ENCODE measurements at places on chromosomes 3 and 15. TPM values are rescaled to one million over a fixed set of nuclear protein-coding genes. Genes with fewer than 3 reads are reported as not detected.
A peak's percentile ranks its signal among the peaks of the same experiment; 100 is the strongest.

GRCh38 chr3:120418866-120419490 lies 31.8 kb downstream of the FSTL1 start:
- H3K4me3 ChIP-seq = no peak overlapping the region
- H3K27ac ChIP-seq = no peak overlapping the region
- H3K4me1 ChIP-seq = no peaks in the 10 kb centered on the region
- H3K27me3 ChIP-seq = no peaks in the 10 kb centered on the region
- no peaks in the 10 kb centered on the region for H3K36me3 ChIP-seq

GRCh38 chr3:188208516-188208981 lies 54.6 kb downstream of the LPP start:
- no peak overlapping the region for H3K27ac ChIP-seq
- H3K4me3 ChIP-seq = no peak overlapping the region
- peaks cover 1% of the 10 kb centered on the region for H3K36me3 ChIP-seq
- H3K27me3 ChIP-seq = no peaks in the 10 kb centered on the region

GRCh38 chr3:13480340-13481318 lies 523 bp downstream of the HDAC11 start:
- no peaks in the 10 kb centered on the region for H3K27me3 ChIP-seq
- DNase-seq = no peak
- H3K4me3 ChIP-seq = peak overlapping the region; percentile 97

GRCh38 chr3:105867712-105868430 lies 941 bp downstream of the CBLB start:
- peak overlapping the region; percentile 86 for H3K4me3 ChIP-seq
- H3K36me3 ChIP-seq = no peaks in the 10 kb centered on the region
- peak overlapping the region; percentile 91 for H3K27ac ChIP-seq
- H3K4me1 ChIP-seq = peaks cover 51% of the 10 kb centered on the region

Gene ITIH1
- not detected for polyA plus RNA-seq

Gene RLBP1
- polyA plus RNA-seq = not detected

Gene CSTA
- polyA plus RNA-seq = not detected
